Activated T-cell treated with anti-CD3 and anti-CD28 coated beads for 24 hours (primary cell): ENCODE measurements at places on chromosomes 7 and 10.

DNA sequence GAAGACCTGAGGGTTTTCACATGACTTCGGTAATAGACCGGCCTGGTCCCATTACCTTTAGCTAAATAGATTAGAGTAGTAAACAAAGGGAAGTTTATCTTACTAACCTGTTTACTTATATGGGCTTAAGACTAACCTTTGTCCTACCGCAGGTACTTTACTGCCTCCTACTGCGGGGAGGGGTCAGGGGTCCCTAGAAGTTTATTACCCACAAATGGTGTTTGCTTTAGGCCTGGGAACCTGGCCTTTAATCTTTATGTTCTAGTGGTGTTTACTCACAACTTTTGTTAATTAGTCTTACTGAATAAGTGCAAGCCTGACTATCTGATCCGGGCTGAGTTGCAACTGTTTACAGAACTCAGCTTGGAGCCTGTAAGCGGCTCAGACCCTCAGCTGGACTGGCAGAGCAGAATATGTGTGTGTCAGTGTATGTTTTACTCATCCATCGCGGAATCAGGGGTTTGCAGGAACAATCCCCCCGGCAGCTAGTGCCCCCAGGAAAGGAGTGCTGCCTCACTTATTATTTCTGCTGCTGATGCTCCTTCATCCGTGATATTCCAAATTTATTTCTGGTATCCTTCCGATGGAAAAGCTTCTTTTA is 578.9 kb upstream of the SEMA3D start:
- DNase-seq: no peak

- no peak for DNase-seq
These were observed 24.4 kb upstream of the AKR1B1 start for GRCh38 chr7:134483296-134483695.

GRCh38 chr7:144975882-144976281 is 140.0 kb upstream of the TPK1 start:
- no peak for DNase-seq

- DNase-seq: no peak
These were observed 140.5 kb upstream of the RHOBTB1 start for GRCh38 chr10:61084493-61084892.

GRCh38 chr7:134720091-134720935 is 59.1 kb upstream of the CALD1 start:
- DNase-seq: no peak

DNA sequence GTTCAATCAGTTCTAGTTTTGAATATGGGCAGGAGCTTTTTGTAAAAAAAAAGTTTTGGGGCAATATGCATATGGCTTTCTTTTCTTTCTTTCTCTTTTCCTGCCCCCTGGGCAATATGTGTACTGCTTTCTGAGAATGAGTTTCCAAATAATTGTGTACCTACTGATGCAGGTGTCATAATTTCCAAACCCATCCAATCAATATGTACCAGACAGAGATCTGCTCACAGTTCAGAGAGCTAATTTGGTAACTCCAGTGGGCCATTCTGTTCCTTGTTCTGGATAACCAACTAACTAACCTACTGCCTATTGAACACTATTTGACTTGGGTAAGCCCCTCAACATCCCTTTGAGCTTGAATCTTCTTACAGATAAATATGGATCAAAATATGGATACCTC is 32.6 kb downstream of the HHEX start:
- no peak for DNase-seq

- no peak for DNase-seq
These were observed 1.8 kb downstream of the SUFU start for GRCh38 chr10:102505462-102506115.
